SIG-M5 (cell line): ENCODE measurements at places on chromosomes 3 and 15.

- no peak for DNase-seq
Observed at GRCh38 chr3:118842147-118842863, 192.3 kb downstream of the IGSF11 start.

GRCh38 chr3:116614795-116615362 is 94.7 kb upstream of the TUSC7 start:
- DNase-seq = no peak

DNA sequence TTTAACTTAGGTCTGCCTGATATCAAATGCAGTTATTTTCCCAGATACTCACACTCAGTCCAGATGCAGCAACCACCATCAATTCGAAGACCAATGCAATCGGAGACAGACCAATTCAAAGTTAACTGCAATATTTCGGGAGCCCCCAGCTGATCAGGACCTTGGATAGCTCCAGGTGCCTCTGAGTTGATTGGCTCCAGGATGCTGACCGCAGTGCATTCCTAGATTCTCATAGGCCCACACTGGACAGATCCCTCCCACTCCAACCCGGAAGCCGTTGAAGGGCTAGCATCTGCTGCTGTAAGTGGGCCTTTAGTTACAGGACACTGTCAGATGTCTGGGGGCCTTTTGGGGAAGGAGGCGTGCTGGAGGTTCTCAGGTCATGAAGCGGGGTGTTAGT is 89.5 kb upstream of the ATP2B2 start:
- no peak for DNase-seq

- DNase-seq = no peak
Observed at GRCh38 chr3:23713641-23714040, 92.1 kb upstream of the UBE2E1 start.

- no peak for DNase-seq
Observed at GRCh38 chr15:77630956-77631744, 1.6 kb downstream of the LINGO1 start.

DNA sequence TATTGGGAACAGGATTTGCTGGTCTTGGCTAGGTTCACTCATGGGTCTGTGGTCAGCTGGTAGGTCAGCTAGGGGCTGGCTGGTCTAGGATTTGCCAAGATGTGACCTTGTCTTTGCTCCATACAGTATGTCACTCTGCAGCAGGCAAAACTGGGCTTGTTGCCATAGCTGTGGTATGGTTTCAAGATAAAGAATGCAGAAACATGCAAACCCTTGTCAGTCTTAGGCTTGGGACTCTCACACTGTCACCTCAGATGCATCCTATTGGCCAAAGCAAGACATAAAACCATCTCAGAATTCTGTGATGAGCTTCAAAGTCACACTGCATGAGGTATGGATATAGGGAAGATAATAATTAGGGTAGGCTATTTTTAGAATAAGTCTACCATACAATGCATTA is 66.6 kb upstream of the TBC1D5 start:
- DNase-seq = no peak

- DNase-seq = no peak
Observed at GRCh38 chr15:63206079-63206478, 16.7 kb downstream of the RAB8B start.

- DNase-seq = no peak
Observed at GRCh38 chr15:80769829-80770705, 9.1 kb upstream of the CEMIP start.

GRCh38 chr15:62566248-62566647 is 401.2 kb upstream of the C2CD4B start:
- DNase-seq = no peak

DNA sequence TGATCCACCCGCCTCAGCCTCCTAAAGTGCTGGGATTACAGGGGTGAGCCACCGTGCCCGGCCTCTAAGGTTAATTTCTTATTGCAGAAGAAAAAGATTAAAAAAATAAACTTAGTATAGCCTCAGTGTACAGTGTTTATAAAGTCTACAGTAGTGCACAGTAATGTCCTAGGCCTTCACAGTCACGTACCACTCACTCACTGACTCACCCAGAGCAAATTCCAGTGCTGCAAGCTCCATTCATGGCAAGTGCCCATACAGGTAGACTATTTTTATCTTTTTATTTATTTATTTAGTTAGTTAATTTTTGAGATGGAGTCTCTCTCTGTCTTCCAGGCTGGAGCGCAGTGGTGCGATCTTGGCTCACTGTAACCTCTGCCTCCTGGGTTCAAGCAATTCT is 3.2 kb upstream of the FLNB start:
- DNase-seq = no peak

- DNase-seq = no peak
Observed at GRCh38 chr15:45666119-45666875, 31.5 kb downstream of the SQOR start.

DNA sequence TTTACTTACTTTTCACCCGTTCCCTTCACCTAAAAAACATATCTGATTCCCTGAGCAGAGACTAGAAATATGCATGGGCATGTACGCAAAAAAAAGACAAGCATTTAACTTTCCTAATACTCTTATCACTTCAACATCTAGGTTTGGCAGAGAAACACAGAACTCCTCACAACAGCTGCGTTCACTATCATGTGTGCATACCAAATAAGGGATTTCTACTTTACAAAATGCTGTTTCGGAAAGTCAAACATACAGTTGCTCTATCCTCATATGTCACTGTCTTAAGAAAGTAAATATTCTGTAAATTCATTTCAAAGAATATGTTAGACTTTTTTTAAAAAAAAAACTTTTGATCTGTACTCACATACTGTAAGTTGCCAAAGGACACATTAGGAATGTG is 65.1 kb upstream of the CBLB start:
- no peak for DNase-seq

DNA sequence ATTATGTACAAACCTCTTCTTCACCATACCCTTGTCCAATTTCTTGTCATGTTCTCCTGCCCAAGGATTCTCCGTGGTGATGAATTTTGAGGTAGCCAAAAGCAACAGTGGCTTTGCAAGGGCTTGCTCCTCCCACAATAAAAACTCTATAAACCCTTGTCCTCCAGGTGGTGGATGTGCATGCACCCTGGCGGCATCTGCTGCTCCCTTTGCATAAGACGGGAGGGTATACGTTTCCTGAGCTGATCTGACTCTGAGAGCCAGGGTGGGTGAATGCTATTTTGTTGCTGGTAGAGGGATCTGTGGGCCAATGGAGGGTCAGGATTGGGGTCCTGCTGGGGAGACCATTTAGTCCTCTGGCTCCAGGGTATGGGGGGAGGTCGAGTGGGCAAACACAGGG is 5.4 kb downstream of the DNAH1 start:
- no peak for DNase-seq

DNA sequence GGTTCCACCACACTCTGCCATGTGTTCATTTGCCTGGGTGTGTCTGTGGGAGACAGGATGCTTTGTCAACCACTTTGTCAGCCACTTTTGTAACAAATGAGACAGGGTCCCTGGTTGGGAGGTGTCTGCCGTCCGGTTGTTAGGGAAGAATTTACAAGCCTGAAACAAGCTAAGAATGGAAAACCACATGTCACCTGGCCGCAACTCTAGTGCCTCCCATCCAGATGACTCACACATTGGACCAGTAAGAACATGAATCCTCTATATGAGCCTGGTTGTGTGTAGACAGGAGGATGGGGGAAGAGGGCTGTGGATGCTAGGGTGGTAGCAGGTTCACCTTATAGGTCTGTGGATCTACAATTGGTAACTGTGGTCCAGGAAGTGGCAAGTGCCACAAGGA is 335.3 kb downstream of the CLSTN2 start:
- DNase-seq = no peak

GRCh38 chr3:28973609-28974008 is 307.3 kb upstream of the RBMS3 start:
- DNase-seq = no peak

DNA sequence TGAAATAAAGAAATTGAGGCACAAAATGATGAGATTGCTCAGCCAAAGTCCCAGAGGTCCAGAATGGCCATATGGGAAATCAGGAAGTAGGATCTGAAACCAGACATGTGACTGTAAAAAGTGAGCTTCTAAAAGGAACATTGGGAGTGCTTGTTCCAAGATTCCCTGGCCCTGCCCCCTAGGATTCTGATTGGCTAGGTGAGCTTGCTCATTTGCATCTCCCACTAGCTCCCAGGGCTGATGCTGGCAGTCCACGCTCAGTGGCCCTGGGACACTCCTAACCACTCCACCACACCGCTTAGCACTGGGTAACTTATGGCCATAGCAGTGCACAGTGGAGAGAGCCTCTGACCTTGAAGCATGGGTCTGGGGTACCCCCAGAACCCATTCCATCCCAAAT is 326.7 kb downstream of the NTRK3 start:
- no peak for DNase-seq

DNA sequence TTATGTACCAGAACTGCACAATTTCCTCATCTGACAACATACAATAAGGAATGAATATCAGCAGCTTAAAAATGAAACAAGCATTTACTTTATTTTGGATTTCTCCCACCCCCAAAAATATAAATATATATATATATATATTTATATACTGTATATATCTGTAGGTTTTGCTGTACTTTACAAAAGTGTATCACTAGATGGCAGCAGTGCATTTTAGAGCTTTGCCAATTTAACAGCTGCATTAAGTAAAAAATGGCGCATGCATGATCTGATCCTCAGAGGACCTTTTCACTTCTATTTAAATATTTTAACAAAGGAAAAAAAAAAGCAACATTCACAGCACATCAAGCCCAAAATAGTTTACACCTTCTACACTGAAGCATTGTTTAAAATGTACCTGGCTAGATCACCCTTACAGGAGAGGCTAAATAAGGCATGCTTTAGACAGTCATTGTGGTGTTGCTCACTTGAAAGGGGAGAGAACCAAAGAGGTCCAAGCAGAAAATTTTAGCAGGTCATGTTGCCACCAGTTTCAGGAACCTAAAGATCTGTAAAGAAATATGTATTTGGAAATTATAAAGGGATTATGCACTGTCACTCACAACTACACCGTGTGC is 72.6 kb downstream of the NPTN start:
- DNase-seq = no peak

- DNase-seq = no peak
Observed at GRCh38 chr3:46580675-46581074, 14.6 kb upstream of the LRRC2 start.

GRCh38 chr3:188890572-188891270 is 281.1 kb upstream of the TPRG1 start:
- DNase-seq = no peak

- no peak for DNase-seq
Observed at GRCh38 chr3:70702132-70702531, 389.7 kb upstream of the MDFIC2 start.

DNA sequence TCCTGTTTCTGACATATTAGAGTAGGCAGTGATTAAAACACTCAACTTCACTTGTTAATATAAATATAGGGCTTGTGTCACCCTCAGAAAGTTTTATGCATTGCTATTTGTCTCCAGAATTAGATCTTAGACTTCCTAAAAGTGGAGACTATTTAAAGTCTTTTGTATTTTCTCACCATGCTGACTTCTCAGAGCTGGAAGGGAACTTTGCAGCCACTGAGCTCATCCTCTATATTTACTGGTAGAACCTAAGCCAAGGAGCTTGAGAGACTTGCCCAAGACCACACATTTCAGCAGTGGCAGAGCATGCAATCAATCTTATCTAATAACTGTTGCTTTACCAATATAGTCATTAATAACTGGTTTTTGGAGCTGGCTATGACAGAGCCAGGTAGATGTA is 53.2 kb downstream of the STAC start:
- DNase-seq = no peak

GRCh38 chr3:142211034-142211433 is 14.4 kb downstream of the GK5 start:
- no peak for DNase-seq

- DNase-seq = no peak
Observed at GRCh38 chr3:43185274-43185982, 79.5 kb upstream of the POMGNT2 start.
